Foreskin fibroblast (primary cell): ENCODE measurements at places on chromosomes 3 and 15.

DNA sequence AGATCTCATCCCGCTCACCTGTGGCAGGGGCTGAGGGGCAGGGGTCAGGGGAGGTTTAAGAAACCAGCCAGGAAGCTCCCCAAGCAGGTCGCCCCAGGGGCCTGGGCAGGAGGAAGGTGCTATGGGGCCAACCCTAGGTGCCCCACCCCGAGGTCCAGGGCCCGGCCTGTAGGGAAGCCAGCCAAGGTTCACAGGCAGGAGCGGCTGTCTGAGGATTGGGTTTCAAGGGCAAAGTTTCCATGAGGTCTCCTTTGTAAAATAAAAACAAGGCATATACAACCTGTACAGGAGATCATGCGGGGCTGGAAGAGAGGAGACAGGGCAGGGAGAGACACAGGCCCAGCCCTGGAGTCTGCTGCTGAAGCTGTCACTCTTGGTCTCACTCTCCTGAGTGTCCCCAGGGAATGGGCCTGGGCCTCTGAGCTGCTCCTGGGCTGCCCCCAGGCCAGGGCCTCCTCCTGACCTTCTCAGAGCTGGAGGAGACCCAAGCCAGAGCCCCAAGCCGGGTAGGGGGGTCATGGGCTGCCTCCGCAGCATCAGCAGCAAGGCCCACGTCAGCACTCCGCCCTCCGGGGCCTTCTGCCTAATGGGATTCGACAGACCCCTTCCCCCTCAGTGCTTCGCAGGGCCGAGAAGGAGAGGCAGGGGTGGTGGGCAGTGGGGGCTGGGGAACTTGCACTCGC, 5.5 kb downstream of the CPLX3 start:
- no peak for DNase-seq

- DNase-seq, result no peak
Observed at GRCh38 chr3:193599393-193599792, 6.4 kb downstream of the OPA1 start.

- DNase-seq, result no peak
Observed at GRCh38 chr3:58665405-58665804, 1.2 kb downstream of the FAM3D start.

GRCh38 chr3:104359546-104359945, 1007.2 kb upstream of the ALCAM start:
- DNase-seq, result peak; percentile 31

DNA sequence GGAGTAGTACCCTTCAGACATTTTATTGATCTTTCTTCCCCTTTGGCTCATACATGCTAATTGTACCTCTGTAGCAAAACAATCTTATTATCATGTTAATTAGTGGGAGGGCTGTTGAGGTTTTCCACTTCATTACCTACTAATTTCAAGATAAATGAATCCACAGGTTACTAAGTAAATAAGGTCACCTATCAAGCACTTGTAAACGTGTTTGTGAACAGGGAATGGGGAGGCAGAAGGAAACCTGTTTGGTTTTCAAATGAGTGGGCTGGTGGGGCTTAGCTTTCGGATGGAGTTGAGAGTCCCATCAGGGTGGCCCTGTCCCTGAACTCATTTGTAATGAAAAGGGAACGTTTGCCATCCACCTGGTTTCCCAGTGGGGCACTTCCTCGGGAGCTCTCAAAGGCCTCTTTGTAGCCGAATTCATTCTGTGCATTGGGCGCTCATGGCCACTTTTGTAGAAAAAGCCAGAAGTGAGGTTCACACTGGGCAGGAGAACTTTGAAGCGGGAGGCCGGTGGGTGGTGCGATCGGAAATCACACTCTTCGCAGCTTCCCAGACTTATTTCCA, 419.8 kb upstream of the NR2F2 start:
- DNase-seq, result no peak

- DNase-seq, result no peak
Observed at GRCh38 chr15:90988296-90988695, 6.0 kb downstream of the PRC1 start.

DNA sequence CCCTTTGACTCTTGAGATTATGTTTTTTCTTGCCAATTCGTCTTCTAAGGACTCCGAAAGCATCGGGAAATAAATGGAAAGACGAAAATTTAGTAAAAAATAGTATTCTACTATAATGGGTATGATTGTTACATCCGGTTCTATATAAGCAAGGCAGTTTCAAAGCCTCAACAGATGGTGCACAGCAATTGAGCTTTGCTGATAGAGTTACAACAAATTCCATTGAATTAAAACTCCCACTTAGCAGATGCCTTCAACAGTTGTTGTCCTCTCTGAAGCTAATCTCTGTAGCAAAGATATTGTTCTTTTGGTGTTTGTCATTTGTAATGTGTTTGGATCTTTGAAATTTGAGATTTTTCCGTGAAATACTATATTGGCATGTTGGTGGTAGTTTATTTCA, 16.1 kb upstream of the GHSR start:
- no peak for DNase-seq

DNA sequence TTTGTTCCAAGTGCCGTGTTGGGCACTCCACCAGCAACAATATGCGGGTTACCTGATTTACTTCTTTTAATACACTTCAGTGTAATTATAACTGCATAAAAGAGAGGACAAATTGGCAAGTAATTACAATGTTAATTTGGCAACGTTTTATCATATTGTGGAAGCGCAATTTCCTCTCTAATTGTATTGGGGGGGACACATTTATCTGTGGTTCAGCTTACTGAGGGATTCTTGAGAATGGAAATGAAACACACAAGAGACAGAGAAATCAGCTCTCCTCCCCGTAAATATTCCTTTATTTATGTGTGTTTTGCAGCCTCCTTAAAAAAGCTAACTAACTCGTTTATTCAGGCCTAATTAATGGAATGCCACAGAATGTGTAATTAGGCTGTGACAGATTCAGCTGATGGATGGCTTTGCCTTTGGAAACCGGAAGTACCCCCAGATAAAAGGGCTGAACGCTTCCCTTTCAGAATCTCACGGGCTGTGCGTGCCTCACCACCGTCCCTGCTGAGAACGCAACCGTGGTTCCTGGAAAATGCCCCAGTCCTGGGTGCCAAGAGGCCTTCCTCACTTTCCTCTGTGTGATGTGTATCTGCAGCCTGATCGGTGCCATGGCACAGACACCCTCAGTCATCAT, 247.1 kb upstream of the ST8SIA2 start:
- no peak for DNase-seq

- no peak for DNase-seq
Observed at GRCh38 chr3:3589715-3590130, 209.5 kb upstream of the LRRN1 start.

DNA sequence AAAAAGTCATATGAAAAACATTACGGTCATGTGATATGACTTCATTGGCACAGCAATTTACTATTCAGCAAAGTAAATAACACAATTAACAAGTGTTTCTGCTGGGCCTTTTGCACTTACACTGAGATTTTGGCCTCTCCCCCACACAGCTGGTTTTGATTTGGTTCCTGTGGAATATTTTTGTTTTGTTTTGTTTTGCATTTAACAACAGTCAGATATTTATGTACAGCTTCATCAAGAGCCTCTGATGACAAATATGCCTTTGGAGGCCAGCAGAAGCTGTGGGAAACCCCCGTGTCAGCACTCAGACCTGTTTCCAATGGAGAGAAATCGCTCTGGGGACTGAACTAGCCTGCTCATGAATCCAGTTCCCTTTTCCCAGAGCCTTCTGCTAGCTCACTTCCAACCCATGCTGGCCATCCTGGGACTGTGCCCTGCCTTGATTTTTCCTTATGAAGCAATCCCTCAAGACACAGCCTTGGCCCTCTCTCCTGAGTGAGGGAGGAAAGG, 161.9 kb downstream of the ATG7 start:
- peak; percentile 85 for DNase-seq

- no peak for DNase-seq
Observed at GRCh38 chr15:81056304-81056703, 55.6 kb downstream of the TLNRD1 start.

DNA sequence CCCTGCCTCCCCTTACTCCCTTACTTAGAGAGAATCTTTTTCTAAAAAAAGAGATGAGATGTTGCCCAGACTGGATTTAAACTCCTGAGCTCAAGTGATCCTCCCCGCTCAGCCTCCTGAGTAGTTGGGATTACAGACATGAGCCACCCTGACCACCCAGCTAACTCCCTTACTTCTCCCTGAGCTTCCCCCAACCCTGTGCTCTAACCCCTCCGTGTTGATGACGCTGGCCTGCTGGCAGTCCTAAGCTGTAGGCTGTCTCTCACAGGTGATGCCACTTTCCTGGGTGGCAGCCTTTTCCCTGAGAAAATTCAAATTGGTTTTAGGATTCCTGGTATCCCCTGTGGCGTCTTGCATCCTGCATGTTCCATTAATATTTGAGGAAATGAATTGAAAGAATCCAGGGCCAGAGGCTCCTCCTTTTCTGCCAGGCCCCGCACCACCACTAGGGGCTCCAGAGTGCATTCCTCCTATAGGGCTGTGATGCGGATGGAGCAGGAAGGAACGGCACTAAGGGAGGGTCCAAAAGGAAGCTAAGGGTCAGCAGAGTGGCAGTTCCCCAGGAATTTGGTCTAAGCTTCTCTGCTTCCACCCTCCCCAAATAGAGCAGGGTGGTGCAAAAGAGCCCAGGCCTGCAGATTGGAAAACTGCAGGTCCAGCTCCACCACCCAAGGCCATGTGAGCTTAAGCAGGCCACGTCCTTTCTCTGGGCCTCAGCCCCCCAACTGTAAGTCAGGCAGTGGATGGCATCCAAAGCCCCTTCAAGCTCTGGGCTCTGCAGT, 101.1 kb downstream of the DAPK2 start:
- DNase-seq, result peak; percentile 69

DNA sequence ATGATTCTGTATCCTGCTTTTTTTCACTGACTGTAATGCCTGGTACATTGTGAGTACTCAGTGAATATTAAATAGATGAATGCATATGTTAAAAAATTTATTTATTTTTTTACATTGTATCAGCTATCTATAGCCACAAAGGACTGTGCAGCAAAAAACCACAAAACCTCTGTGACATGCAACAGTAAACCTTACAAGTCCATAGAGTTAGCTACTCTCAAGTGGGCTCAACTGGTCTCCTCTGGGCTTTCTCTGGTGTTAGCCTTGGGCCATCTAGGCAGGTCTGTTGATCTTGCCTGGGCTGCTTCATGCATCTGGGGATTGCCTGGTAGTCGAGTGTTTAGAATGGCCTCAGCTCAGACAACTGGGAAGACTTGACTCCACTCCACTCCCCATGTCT, 35.3 kb downstream of the OTOL1 start:
- DNase-seq, result no peak

DNA sequence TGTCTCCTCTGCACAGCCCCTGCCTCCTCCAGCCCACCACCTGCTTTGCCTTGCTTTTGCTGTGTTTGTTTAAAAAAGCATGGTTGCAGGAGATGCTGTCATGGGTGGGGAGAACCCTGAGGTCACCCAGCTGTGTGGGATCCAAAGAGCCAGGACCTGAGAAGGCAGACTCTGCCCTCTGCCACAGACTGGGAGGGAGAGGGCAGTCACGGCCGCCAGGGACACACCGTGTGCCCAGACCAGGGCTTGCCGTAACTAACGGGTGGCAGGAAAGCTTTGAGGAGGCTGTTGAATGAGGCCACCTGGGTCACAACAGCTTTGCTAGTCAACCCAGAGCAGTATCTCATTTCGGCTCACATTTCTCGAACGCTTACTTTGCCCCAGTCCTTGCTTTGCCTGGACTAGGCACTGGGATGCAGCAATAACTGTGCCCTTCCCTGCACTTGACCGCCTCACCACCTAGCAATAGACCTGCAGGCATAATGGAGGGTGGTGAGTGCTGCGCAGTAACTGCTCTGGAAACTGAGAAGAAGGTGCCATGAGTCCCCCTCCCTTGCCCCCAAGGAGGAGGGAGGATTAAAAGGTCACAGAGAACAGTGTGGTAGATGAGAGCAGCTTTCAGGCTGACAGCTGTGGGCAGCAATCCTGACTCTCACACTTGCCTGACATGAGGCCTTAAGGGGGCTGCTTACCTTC, 55.0 kb upstream of the CTDSPL start:
- no peak for DNase-seq

- no peak for DNase-seq
Observed at GRCh38 chr3:63344661-63345060, 66.6 kb downstream of the SYNPR start.

DNA sequence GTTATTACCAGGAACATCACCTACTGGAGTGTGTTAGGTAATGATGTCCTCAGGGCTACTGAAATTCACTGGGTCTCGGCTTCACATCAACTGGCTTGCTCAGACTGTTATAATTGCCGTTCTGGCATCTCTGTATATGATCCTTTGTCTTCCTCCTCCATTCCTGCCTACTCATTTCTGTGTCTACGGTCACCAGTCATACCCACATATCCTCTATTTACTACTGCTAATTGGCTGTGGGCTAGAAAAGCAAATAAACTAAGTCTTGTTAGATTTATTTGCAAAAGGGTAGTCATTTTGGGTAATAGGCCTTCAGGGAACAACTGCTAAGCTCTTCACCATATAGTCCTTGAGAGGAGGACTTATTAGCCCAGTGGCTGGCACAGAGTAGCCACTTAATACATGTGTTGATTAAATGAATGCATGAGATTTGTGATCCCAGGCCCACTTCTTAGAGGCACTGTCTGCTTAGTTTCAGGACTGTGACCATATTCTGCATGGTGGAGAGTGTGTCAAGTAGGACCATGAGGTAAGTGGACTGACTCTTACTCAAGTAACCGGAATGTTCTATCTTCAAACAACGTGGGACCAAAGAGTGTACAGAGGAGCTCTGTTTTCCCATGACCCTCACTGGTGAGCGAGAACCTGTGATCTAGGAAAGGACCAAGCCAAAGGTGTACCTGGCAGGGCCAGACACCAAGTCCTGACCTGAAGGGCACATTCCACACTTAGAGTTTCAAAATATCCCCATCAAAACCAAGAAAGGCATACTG, 13.2 kb downstream of the ZDHHC3 start:
- DNase-seq, result peak; percentile 35

DNA sequence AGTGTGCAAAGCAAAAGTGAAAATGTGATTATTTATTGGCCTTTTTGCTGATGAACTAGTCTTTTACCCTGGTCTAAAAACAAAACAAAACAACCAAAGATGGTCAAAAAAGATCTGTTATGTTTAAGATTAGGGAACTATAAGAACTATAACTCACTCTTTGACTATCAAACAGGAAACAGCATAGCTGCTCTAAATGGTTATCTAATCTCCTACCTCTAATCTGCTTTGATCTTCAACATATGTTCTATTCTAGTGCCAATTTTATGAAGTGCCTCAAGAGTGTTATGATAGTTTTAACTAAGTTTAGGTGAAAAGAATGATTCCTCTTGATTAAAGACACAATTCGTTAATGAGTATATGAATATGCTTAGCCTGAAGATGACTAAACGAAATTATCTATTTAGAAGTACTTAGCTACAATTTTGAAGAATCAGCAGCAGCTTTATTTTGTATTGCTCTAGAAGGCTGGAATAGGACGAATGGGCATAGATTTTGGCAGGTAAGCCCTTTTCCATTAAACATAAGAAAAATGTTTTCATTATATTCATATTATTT, 46.0 kb downstream of the SETD2 start:
- no peak for DNase-seq

GRCh38 chr3:42190701-42191442, 75.1 kb downstream of the CCK start:
- peak; percentile 46 for DNase-seq

- DNase-seq, result no peak
Observed at GRCh38 chr3:126113733-126114442, 30.0 kb upstream of the SLC41A3 start.
